SJSA1 (cell line): ENCODE measurements at places on chromosomes 2 and 18. TPM values are rescaled to one million over a fixed set of nuclear protein-coding genes. Genes with fewer than 3 reads are reported as not detected.

DNA sequence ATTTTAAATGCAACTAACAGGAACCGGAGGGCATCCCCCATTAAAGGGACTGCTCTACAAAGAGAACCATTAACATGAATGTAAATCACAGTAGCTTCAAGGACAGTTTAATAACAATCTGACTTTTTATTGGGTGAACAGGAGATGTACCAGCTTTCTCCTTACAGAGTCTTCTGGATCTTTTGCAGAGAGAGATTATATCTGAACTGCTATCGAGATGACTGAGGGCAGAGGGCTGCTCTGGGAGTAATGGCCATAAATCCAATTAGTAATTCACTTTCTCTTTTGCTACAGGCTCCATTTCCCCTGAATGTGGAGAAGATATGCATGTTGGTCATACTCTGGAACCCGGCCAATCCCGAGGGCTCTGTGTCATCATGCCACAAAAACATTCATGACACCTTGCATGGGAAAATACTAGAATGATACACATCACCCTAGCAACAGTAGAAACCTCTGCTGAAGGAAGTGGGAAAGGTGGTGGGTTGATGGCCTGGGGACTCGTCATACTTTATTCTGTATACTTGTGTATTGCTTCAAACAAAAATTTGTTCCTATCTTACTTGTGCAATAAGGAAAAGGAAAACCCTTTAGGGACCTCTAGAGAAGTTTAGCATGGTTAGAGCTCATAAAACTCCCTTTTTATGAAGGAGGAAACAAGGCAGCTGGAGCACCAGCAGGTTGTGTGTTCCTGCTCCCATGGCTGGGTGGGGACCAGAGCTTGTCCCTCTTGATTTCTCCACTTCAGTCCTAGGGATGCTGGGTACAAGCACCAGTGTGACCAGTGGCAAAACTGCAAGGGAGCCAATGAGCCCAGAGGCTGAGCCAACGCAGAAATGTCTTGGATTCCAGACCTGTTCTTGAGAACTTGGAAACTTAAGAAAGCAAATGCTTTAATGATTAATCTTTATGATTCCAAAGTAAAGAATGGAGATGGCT is 26.0 kb downstream of the CTAGE1 start:
- peak; percentile 85 for DNase-seq

DNA sequence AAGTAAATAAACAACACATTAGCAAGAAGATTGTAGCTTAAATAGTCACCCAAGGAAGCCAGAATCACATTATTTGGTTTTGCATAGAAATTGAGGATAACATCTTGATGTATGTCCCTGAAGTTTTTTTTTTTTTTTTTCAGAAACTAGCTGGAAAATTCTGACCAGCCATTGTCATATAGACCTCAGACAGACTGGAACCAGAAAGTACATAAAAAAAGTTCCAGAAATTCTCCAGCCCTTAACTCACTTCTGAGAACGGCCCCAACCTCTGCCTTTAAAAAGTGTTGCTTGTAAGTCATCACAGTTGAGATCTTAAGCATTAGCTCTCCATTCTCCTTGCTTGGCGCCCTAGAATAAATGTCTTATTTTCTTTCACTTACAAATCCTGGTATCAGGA is 350.5 kb downstream of the CCDC85A start:
- peak; percentile 45 for DNase-seq

DNA sequence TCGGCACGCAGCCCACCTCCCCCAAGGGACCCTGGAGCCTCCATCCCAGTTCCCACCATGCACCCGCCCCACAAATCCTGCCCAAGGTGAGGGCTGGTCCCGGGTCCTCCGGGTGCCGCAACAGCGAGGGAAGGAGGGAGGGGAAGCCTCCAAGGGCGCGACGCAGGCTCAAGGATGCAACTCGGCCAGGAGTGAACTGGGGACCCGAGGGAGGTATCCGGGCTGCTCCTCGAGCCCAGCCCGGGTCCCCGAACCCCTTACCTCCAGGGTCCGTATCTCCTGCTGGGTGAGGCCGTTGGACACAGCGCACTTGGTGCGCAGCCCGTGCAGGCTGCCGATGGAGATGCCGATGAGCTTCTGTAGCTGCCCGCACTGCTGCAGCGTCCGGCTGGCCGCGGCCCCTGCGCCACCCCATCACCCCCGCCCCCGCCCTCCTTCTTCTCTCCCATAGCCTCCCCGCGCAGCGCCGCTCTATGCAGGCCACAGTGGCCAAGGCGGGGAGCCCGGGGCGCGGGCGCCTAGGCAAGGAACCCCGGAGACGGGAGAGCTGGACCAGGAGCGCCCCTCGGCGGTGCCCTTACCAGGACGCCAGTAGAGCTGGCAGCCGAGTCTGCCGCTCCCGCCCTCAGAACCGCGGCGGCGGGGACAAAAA is 124.1 kb downstream of the ANKRD30BL start:
- no peak for DNase-seq

DNA sequence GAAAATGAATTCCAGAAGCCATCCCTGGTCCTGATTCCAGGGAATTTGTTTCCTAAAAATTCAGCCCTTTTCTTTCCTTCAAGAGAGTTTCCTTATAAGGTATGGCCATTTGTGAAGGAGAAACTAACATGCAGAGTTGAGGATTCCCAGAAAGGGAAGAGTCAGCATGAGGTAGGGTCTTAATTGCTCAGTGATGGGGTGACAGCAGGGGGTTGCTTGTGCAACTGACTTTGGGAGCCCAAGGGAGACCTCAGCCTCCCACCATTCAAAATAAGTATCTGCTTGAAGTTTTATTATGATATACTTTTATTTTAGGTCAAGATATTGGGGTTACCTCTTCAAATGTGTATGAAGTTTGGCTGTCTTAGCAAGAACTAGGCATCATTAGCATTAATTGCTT is 74.9 kb upstream of the CELF4 start:
- no peak for DNase-seq

GRCh38 chr2:112577756-112578155 is 6.7 kb upstream of the CHCHD5 start:
- no peak for DNase-seq

GRCh38 chr2:121377646-121378045 is 92.6 kb upstream of the TFCP2L1 start:
- DNase-seq: no peak

DNA sequence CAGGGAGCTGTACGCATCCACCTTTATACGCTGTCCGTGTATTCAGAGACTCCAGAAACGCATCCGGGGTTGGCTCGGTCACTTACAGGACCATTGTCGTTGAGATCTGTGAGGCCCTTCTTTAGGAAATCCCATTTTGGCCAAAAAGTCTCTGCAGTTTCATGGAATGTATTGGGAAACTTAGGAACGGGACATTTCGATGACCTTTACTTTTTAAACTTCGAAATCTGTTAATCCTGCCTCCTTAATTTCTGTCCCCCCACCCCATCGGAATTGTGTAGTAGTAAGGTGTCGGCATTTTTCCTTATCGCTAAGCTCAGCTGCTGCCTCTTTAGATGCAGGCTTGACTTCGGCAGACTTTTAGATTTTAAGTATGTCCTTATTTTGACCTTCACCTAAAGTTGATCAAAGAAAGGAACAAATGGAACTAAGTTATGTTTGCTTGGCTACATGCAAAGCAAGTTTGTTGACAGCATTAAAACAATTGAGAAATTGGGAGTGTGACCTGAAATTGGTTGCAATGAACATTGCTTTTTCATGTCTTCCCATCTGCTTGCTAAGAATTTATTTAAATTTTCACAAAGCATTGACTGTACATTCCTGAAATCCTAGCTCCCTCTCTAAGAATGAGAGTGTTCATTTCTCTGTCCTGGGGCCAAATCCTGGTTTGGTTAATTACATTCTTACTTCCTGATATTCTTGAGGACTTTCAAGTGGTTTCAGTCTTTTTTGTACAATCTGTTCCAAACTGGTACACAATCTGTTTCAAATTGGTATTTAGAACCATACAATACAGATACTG is 884 bp upstream of the RAPH1 start:
- no peak for DNase-seq

DNA sequence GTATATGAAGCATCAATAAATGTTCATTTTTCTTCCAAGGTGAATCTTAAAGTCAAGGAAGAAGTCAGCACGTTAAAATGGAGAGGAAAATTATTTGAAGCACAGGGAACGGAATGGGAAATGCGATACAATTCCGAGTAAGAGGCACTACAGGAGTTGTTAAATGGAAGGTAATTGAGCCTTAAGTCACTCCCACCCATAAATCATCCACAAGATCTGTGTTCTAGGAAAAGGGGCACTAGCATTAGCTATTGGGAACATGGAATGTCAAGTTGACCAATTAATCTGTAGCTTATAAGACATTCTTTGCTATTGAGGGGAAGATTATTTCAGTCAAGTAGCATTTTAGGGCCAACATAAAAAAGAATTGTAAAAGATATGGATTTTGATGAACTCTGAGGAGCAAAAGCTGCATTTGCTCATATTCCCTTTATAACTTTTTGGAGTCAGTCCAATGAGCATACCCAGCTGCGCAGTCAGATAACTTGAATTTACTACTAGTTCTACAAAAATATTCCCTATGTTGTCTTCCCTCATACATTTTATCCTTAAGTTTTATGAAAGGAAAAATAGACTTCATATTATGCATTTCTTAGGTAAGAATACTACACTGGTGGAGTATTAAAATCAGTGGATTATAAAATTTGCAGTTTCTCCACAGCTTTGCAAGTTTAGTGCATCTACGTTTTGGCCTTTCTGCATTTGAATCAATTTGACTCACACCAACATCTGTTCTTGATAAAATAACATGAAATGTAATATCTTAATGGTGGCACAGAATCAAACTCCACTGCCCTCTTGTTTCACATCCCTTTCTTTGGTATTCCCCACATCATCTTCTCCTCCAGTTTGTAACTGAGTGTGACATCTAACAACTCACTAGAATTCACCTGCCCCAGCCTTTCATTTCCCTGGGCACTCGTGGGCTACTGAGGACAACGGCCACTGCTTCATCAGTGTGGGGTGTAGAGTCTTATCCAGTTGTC is 95.6 kb downstream of the SP3 start:
- DNase-seq: no peak

GRCh38 chr2:73893764-73894474 is 1.1 kb downstream of the ACTG2 start:
- DNase-seq: no peak

MC4R gene
- not detected in 2 replicates for total RNA-seq

ZSWIM2 gene
- not detected in 2 replicates for total RNA-seq

SULT1C2 gene
- not detected in 2 replicates for total RNA-seq

GPR75 gene
- total RNA-seq: 1.5 and 2.3 TPM in 2 replicates
